ENCODE measurements at places on chromosomes 7 and 10.

- no peak for DNase-seq
These were observed 1.5 kb downstream of the CWF19L1 start for GRCh38 chr10:100265821-100266485.

DNA sequence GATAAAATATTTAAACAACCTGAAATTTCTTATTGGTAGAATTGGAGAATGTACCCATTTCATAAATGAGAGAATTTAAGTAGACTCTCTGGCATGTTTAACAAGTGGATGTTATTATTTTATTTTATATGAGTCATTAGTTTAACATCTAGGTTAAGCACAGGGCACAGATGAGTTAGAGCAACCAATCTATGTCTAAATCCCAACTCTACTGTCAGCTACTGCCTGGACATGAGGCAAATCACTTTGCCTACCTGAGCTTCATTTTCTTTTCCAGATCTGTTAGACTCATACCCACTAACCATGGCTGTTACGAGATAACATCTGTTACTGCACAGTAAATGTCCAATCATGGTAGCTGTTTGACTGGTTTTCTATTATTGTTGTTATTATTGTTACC lies 251.1 kb downstream of the INHBA start:
- no peak for DNase-seq

DNA sequence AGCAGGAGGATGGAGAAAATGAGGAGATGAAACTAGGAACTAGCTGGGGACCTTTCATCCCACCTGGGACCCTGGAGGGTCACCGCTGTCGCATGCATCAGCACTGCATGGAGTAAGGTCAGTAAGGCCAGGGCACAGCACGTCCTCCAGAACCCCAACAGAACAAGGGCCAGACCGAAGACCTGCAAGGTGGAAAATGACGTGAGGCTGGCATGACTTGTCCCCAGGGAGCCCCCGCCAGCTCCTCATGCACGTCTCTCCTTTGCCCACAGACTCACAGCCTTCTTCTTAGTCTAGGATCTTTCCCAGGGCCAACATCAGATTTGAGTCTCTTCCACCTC lies 4.7 kb downstream of the ZNF488 start:
- no peak for DNase-seq

DNA sequence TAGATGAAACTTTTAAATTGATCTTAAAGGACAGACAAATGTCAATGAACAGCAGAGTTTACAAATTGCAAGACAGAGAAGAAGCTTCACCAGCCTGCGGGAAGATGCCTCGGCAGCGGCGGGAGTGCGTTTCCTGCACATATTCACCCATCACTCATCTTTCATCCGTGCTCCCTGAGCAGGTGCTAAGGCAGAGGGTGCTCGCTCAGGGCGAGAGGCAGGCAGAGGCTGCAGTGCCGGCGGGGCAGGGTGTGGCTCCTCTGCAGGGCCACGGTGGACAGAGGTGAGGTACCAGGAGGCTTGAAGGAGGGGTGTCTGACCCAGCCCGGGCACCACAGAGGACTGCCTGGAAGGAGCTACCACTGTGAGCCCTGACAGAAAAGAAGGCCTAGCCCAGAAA lies 155.2 kb upstream of the PPP2R2D start:
- DNase-seq: no peak

DNA sequence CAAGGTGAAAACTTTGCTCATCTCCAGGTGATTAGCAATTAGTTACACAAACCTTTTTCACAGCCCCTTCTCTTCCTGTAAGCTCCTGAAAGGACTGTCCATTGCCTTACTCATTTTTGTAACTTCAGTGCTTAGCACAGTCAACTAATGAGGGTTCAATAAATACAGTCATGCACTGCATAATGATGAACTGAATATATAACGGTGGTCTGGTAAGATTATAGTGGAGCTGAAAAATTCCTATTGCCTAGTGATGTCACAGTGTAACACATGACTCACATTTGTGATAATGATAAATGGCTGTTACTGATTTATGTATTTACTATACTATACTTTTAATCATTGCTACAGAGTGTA lies 12.9 kb upstream of the FAM133B start:
- DNase-seq: no peak

DNA sequence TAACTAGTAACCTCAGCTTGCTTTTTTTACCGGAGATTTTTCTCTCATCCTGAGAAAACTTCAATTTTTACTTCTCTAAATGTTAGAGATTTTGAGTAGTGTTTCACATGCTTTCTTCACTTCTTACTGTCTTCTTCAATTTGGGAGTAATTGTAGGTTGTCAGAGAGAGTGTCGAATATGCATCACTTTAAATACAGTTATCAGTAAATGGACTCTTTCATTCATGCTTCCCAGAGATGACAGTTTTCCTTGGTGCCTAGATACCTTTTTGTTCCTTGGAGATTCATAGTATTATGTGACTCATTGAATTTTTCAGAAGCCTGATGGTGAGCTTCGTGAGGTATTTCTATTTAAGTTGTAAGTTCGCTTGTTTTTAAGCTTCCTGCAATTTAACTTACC lies 169.7 kb downstream of the ADK start:
- DNase-seq: no peak

DNA sequence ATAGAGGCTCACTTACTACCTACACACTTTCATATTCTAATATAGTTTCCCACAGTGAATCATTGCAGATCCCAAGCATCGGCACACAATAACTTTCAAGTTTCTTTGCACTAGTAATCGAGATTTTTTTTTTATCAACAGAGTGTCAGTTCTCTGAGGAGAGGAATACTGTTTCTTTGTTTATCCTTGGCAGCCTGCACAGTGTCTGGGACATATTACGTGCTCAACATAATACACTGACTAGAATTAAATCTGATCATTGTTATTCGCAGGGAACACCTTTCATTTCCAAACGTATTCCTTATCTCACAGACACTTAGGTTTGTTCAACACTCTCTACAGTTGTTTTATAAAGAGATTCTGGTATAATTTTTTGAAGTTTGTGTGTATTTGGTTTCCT lies 95.3 kb downstream of the CACNA2D1 start:
- no peak for DNase-seq

- DNase-seq: peak; percentile 57
These were observed 96.3 kb downstream of the DNAJB6 start for GRCh38 chr7:157432957-157433576.

GRCh38 chr7:121561717-121562116 lies 165.6 kb upstream of the FAM3C start:
- no peak for DNase-seq

GRCh38 chr10:133394064-133394663 lies at the start of gene MTG1:
Gene MTG1, plus strand, starts transcription at chr10:133394157. Its CDS starts 64 bp downstream, at chr10:133394221.
- DNase-seq: peak; percentile 95

GRCh38 chr7:1992554-1992953 lies 240.2 kb downstream of the MAD1L1 start:
- no peak for DNase-seq

GRCh38 chr7:122702872-122703510 lies at the start of gene RNF148:
Gene RNF148, minus strand, starts transcription at chr7:122702922. Its CDS starts 172 bp downstream, at chr7:122702750.
- no peak for DNase-seq

- DNase-seq: no peak
These were observed 83.1 kb downstream of the CHN2 start for GRCh38 chr7:29277436-29278215.

DNA sequence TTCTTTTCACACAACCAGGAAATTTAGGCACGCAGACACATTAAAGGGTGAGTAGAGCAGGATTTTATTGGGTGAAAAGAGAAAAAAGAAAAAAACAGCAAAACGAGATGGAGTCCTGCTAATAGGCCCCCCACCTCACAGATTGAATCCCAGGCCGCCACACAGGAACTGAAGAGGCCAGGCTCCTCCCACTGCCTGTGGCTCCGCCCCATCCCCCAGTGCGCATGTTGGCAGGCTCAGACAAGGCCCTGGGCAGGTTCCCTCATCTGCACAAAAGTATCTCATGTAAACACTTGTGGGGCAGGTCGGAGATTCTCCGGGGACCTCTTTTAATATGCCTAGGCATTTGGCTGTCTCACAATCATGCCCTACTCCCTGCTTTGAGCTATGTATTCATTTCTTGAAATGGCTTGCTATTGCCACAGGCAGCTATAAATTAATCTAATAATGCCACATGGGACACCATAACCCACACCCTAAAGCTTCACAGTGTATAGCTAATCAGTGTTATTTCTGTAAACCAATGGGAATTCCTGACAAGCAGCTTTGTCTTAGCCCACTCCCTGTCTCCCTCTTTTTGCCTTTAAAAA lies 76.2 kb upstream of the KIF5B start:
- DNase-seq: no peak

DNA sequence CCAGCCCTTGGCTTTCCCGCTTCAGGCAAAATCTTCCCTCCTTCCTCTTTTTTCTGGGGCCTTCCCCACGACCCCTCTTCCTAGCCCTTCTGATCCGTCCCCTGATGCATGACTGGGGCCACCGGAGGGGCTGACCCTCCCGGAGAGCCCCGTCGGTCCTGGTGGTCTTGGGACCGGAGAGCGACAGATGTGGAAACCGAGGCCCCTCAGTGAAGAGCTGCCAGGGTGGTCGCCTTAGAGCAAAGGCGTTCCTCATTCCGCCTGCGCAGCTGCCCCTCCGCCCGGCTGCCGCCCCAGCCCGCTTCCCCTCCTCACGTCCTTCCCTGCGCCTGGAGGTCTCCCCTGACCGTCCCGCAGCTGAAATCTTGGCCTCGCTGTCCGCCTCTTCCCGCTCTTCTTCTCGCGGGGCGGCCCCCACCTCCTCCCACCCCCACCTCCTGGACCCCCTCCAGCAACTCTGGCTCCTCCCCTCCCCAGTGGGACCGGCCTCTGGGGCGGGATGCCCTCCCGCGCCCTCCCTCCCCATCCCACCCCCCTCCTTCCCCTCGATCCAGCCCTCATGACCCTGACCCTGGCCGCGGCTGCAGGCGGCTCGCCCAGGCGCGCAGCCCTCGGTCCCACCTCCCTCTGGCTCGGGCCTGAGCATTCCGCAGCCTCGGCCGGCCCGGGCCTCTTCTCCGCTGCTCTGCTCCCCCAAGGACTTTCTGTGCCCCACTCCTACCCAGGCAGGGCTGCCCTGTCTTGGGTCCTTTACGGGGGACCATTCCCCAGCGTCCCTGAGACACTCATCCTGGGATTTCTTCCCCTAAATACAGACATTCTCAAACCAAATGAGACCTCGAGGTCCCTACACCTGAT lies at the start of gene RARRES2:
Gene RARRES2 (minus strand): TSS at position 367 of the 858 bp plus-strand sequence. CDS start 1,020 bp downstream, outside the sequence.
- no peak for DNase-seq

DNA sequence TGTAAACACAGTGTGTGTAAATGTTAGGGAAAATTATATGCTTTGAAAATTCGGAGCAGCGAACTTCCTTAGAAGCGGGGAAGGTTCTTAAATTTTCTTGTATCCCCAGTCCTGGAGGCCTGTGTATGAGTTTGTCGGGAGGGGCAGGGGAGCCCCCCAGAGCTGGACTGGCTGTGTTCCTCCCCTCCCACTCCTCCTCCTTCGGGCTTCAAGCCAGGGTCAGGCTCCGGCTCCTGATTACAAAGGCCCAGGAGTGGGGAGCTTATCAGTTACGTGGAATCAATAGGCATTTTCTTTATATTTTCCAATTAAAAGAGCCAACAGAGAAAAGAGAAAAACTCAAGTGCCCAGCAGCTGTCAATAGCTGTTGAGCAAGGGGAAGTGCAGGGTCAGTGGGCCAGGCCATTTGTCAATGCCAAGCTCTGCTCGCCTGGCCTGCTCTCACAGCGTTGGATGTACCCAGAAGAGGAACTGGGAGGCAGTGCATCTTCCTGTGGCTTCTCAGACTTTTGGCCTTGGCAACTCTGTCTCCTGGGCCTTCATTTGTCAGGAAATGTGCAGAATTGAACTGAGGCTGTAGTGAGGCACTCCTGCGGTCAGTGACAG lies 156.9 kb upstream of the PCBD1 start:
- DNase-seq: no peak

DNA sequence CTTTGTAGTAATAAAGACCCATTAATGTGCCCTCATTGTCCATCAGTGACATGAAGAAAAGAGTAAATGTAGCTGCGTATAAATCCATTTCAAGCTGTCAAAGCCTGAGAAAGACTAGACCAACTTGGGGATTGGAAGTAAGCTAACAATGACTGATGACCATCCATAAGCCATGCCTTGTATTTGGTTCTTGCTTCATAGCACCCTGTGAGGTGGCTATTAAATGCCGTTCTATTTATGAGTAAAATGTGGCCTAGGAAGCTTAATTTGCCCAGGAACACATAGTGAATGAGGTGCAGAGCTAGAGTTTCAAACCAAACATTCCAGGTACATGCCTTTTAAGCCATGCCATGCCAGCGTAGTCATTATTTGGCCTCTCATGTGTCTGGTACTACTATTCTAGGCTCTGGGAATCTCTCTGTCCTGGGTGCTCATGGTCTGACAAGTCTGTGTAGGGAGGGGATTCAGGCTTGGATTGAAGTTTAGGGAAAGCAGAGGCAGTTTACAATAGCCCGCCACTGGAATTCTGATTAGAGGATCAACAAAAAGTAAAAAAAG lies 92.1 kb downstream of the ZNF277 start:
- DNase-seq: no peak

- DNase-seq: no peak
These were observed 349.5 kb upstream of the ZMIZ1 start for GRCh38 chr10:78719276-78719675.

GRCh38 chr7:94367949-94368348 lies 26.7 kb upstream of the COL1A2 start:
- DNase-seq: no peak

GRCh38 chr10:1249142-1249920 lies 193.1 kb downstream of the WDR37 start:
- no peak for DNase-seq
